ENCODE measurements at places on chromosomes 1 and 21.
A peak's percentile ranks its signal among the peaks of the same experiment; 100 is the strongest.

DNA sequence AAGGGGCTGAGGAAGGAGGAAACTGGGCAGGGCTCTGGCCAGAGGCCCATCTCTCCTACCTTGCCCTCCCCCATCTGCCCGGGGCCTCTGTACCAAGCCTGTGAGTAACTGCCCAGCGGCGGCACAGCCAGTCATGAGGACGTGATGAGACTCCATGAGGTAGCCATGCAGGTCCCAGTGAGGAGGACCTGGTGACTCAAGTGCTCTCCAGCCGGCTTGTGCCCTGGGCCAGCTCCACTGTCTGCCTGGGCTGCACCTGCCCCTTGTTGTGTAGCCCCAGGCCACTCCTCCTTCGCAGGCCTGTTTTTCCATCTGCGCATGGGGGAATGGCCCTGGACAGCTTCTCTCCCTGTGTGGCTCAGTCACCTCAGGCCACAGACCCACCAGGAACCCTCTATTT, 42.0 kb upstream of the PADI1 start:
- DNase-seq = no peak

GRCh38 chr1:26541431-26541815, 11.9 kb downstream of the RPS6KA1 start:
- no peak for DNase-seq

DNA sequence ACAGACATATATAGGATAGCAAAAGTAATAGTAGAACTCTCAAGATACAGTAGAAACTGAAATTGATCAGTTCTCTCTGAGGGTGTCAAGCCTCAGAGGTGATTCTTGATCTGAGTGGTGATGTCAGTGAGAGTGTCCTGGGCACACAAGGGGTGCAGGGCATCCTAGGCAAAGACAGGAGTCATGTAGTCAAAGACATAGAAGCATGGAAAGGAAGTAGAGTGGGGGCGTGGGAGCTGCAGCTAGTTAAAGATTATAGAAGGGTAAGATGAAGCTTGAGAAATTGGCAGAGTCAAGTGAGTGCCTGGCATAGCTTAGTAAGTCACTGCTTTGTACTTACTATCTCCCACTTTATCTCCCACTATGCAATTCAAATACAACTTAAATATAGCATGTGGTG, 22.8 kb downstream of the CDC7 start:
- no peak for DNase-seq

GRCh38 chr1:106523497-106523896, 533.0 kb upstream of the PRMT6 start:
- no peak for DNase-seq

DNA sequence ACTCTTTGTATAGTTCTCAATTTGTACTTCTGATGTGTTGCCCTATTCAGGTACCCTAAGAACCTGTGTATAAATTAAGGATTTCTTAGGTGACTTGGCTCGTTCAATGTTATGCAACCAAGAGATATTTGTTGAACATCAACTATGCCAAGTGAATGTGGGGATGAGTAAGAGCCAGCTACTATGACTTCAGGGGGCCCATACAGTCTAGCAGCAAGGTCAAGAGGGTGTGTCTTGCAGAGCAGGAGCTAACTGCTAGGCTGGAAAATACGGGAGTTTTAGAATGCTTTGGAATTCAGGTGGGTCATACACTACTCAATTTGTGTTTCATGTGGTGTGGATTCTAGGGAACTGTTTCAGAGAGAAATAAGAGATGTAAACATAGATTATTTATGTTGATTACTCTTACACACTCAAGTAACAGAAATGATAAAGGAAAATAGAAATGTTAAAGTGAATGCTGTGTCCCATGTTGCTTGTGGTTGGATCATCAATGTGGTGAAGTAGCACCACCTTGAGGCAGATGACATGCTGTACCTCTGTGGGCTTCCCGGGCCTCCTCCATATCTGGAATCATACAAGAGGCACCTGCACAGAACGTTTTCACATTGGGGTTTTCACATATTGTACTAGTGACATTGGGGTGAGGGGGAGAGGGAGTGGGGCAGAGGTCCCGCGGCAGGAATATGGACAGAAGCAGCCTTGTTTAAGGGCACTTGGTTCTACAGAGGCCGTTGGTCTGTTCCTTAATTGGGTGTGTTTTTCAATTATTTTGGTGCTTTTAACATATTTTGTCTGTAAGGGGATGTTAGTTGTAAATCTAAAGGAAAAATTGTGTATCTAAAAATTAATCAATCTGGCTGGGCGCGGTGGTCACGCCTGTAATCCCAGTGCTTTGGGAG, 12.4 kb downstream of the ARPC5 start:
- DNase-seq = peak; percentile 70

DNA sequence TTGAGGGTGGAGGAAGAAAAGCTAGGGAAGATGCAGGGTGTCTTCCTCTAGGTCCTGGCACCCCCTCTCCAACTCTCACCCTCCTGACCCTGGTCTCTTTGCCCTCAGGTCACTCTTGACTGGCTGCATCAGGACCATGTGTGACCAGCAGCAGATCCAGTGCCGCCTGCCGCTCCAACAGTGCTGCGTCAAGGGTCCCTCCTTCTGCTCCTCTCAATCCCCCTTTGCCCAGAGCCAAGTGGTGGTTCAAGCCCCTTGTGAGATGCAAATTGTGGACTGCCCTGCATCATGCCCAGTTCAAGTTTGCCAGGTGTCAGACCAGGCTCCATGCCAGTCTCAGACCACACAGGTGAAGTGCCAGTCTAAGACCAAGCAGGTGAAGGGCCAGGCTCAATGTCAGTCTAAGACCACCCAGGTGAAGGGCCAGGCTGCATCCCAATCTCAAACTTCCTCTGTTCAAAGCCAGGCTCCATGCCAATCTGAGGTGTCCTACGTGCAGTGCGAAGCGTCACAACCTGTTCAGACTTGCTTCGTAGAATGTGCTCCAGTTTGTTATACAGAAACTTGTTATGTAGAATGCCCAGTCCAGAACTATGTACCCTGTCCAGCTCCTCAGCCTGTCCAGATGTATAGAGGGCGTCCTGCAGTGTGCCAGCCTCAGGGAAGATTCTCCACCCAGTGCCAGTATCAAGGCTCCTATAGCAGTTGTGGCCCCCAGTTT, 1.8 kb downstream of the KPRP start:
- DNase-seq = no peak

DNA sequence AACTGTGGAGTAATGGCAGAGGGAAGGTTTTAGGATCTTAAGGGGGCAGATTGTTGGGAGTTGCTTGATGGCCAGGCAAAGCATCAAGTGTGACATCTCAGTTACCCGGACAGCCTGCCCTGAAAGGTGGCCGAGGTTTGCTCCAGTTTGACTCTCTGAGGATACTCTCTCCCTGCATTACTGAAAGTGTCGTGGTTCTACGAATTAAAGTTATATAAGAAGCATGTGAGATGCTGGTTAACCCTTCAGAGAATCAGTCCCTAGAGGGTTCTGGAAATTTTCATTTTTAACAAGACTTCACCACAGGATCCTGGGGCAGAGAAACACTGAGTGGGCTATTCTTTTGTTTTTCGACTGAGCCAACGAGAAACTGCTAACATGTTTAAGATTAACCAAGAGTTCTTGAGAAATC, 689 bp upstream of the ZNF644 start:
- no peak for DNase-seq

- DNase-seq = no peak
Measured at GRCh38 chr1:225897595-225898514, 8.9 kb upstream of the LEFTY1 start.

DNA sequence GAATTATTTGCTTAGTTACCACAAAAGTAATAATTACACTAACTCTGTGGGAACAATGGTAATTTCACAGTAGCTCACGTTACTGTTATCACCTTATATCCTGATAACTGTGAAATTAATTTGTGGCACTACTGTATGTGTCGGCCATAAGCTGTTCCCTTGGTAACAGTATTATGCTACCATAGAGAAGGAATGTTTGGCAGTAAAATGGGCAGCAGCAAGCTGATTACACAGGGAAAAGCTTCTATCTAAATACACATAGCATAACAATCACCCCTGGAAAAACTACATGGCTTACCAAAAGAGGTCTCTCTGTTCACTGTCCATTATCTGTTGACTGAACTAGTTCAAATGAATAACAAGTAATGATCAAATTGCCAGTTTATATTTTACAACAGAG, 124.1 kb downstream of the DPYD start:
- DNase-seq = peak; percentile 1

- DNase-seq = peak; percentile 69
Measured at GRCh38 chr1:94322696-94323095, 85.3 kb upstream of the ARHGAP29 start.

DNA sequence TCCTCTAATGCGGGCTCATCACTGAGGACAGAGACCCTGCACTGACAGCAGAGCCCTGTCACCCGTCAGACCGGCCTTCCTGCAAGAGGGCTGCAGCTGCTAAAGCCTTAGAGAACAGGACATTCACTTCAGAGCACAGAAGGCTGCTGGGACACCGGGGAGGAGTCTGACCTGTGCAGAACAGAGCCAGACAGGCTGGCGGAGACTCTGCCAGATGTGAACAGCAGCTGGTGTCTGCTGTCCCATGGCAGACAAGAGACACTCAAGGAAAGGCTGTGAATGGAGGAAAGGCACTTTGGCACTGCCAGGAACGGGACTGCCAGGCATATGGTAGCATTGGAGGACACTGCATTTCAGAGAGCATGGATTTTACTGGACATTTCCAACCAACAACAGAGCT, 21.4 kb downstream of the MRAP start:
- no peak for DNase-seq

DNA sequence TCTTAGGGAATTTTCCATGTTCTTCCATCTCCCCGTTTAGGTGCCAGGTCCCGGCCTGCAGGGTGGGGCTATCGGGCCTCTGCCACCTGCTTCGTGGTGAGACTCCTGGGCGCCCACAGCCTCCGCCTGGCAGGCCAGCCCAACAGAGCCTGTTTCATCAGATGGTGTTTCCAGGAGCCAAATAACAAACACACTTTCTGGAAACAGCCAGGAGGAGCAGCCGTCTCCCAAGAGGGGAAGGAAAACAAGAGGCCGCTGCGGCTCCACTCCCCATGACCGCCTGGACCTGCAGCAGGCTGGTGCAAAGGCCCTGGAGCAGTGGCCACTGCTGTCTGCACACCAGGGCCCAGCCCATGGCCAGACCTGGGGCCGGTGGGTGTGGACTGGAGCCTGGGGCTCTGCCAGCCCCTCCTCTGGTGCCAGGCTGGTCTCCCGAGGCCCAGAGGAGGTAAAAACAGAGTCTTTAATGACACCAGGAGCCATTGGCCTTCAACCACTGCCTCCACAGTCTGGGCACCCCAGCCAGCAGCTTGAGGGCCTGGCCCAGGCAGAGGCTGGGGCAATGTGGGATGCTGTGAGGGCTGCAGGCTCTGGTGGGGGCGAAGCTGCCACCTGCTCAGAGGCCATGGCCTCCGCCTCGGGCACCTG, 55.0 kb downstream of the SLX9 start:
- DNase-seq = no peak

DNA sequence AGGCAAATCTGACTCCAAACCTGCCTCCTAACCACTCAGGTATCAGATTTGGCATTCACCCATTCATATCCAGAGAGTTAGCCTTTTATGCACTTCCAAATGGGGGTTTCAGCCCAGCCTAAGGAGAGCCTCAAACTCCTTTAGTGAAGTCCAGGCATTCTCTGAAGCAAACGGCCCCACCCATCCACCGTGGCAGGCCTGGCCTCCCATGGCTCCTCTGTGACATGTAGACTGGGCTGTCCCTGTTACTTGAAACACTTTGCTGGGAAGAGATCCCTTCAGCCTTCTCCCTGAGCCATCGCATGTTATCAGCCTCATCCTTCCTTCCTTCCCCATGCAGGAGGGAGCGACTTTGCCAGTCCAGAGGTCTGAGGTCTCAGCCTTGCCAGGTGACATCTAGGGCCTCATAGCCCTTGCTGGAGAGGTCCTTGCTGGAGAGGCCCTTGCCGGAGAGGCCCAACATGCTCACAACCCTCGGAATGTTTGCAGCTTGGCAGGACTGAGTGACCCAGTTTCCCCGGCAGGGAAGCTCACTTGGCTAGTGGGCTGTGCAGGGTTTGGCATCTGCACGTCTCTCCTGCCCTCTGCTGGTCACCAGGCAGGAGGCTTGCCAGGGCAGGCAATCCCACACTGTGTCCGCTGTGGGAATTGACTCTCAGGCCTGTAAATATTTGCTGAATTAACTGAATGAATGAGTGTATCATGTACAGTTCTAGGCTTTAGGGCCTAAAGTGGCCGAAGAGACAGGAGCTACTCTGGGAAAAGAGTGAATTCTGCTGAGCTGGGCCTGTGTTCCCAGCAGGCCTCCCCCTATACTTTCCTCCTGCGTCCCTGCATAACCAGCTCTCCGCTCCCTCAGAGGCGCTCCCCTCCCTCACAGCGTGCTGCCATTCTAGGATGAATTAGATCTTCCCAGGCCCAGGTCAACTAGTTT, 26.7 kb upstream of the RBM15 start:
- DNase-seq = peak; percentile 67

GRCh38 chr1:167774710-167775109, 52.9 kb downstream of the MPZL1 start:
- DNase-seq = no peak

Data from Caco-2 (cell line).